Activated CD4-positive, alpha-beta T cell treated with anti-CD3 and anti-CD28 coated beads, Interleukin-2, amount 10 ng/mL, durations not matched to agents 24 days and 14 days (primary cell): ENCODE measurements at places on chromosomes 3 and 15. TPM values are rescaled to one million over a fixed set of nuclear protein-coding genes. Genes with fewer than 3 reads are reported as not detected.

GXYLT2 gene
- total RNA-seq: not detected in 2 replicates

SENP8 gene
- total RNA-seq: 1.5 and 1.7 TPM in 2 replicates

DNA sequence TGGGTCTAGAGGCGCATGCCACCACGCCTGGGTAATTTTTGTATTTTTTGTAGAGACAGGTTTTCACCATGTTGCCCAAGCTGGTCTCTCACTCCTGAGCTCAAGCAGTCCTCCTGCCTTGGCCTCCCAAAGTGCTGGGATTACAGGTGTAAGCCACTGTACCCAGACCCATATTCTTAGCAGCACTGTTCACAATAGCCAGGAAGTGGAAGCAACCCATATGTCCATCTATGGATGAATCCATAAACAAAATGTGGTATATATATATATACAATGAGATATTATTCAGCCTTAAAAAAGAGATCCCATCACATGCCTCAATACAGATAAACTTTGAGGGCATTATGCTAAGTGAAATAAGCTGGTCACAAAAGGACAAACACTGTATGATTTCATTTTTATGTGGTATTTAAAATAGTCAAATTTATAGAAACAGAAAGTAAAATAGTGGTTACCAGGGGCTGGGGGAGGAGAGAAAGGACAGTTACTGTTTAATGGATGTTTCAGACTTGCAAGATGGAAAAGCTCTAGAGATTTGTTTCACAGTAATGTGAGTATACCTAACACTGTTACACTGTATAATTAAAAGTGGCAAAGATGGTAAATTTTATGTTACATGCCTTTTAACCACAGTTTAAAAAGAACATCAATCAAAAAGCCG, 35.7 kb upstream of the GRAMD1C start:
- H3K4me3 ChIP-seq: no peak overlapping the region
- no peaks in the 10 kb centered on the region for H3K27me3 ChIP-seq
- no peak for DNase-seq
- H3K4me1 ChIP-seq: peaks cover 8% of the 10 kb centered on the region

DNA sequence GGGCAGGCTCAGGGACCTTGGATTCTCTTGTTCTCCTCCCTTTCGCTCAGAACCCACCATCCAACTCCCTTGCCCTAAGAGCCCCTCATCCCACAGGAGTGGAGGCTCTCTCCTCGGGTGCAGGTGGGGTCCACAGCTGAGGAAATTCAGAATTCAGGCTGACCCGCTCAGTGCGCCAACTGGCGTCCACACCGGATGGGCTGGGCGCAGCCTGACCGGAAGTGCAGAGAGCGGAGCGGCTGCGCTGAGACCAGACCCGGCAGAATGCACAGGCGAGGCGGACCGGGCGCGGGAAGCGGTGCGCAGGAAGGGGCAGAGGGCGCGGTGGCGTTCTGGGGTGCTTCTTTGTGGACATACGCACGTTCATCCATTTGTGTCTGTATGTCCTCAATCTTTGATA, 210.4 kb upstream of the NDN start:
- H3K27me3 ChIP-seq: no peaks in the 10 kb centered on the region
- no peaks in the 10 kb centered on the region for H3K4me1 ChIP-seq
- H3K36me3 ChIP-seq: no peaks in the 10 kb centered on the region
- no peak for DNase-seq

GRCh38 chr15:90519688-90520087, 10.0 kb upstream of the CRTC3 start:
- no peaks in the 10 kb centered on the region for H3K36me3 ChIP-seq
- no peak for DNase-seq
- no peaks in the 10 kb centered on the region for H3K27me3 ChIP-seq
- no peak overlapping the region for H3K4me3 ChIP-seq
